ENCODE measurements at places on chromosomes 2 and 18.

- no peak for DNase-seq
These were observed 28.6 kb downstream of the SNTG2 start for GRCh38 chr2:979069-979928.

GRCh38 chr2:108392029-108392428 lies 14.3 kb downstream of the SULT1C4 start:
- no peak for DNase-seq

DNA sequence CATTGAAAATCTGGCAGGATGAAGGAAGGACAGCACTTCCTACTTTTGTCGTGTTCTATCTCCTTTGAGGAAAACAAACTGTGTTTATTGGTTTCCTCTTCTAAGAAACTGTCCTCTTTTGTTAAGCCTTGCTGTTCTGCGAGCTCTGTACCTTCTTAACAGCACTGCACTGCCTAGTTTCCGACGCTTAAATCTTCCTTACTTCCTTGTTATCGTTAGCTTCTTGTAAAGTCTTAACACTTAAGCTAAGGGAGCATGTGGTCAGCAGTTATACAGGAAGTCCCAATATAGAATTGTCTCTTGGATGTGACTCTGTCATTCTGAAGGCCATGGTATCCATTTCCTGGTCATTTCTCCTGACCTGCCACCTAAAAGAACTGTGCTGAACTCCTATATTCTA lies 552.8 kb upstream of the NRP2 start:
- DNase-seq = no peak

DNA sequence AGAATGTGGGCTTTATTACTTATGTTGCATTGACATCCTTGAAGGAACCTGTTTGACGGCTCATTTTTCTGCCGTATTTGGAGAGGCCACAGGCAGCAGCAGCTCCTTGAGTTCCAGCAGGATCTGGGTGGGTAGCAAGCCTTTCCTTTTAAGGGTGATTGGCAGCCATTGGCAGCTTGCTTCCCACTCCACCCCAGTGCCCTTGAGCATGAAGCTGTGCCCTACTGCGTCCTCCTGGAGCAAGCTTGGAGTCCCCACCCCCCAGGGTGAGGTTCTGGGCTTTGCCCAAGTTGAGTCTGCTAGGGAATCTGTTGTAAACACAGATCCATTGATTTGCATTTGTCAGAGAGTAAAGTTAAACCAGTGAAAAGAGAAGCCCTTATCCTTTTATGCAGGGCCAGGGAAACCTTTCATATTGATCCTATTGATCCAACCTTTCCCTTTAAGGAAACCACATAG lies 9.2 kb downstream of the ONECUT2 start:
- DNase-seq = no peak

GRCh38 chr18:68874361-68874760 lies 76.5 kb downstream of the CCDC102B start:
- no peak for DNase-seq

DNA sequence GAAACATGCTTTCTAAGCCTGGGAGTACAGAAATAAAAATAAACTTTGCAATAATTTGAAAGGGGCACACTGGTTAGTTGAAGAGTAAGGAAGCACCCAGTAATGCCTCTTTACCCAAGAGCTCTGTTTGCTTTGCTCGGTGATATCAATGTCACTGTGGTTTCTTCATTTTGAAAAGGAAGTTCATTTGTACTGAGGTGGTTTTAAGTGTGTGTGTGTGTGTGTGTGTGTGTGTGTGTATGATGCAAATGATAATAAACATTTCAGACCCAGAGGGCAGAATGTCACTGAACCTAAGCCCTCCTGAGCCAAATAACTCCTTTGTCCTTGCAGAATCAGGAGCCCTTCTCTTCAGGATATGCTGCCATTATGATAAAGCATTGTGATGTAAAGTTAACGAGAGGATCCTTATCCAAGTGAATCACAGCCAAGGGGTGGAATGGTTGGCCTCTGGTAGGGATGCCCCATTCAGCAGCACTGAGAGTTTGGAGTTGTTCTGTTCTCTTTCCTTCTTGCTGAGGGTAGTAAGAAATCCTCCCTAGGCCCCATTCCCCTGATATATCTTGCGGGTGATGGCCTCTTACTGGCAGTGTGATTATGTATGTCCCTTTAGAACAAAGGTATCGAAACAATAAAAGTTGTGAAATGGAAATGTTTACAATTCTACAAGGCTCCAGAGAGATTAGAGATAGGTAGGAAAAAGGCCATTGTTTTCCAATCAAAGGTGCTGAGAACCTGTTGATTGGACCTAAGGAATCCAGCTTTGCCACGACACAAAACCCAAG lies 7.6 kb downstream of the ITGA6 start:
- DNase-seq = no peak

GRCh38 chr18:74082742-74083556 lies 64.7 kb downstream of the FBXO15 start:
- DNase-seq = no peak

DNA sequence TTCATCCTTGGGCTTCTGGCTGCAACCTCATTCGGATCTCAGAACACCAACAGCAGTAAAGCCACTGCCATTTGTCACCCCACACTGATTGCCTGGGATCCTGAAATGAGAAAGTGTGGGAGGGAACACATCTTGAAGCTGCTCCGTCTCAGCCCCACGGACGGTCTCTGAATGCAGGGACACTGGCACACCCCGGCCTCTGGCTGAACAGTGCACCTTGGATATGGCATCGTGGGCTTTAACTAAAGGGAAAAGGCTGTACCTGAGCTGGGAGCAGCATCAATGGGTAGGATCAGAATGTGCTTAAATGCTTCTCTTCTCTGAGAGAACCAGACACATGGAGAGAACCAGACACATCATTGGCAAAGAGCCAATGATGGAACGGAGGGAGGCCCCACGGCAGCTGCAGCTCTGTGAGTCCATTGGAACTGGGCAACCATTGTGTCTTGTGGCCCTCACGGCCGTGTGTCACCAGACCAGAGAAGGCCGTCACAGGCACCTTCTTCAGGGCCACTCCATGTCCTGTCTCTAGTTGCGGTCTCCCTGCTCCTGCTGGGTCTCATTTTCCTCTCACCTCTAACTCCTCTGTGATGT lies 193.4 kb upstream of the MYT1L start:
- DNase-seq = no peak

DNA sequence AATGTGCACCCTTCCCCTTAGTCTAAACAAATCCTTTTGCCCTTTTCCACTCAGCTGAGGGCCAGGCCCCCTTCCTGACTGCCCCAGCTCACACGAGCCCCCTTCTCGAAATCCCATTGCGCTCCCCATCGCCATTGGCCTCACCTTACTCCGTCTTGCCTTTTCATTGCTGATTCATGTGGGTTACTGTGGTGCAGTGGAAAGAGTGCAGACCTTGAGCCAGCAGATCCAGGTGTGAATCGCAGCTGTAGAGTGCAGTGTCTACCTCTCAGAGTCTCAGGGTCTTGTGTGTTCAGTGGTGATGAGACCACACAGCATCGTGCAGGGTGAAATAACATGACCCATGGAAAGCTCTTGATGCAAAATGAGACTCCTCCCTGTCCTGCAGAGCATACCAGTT lies 132.4 kb upstream of the APCDD1 start:
- DNase-seq = no peak

DNA sequence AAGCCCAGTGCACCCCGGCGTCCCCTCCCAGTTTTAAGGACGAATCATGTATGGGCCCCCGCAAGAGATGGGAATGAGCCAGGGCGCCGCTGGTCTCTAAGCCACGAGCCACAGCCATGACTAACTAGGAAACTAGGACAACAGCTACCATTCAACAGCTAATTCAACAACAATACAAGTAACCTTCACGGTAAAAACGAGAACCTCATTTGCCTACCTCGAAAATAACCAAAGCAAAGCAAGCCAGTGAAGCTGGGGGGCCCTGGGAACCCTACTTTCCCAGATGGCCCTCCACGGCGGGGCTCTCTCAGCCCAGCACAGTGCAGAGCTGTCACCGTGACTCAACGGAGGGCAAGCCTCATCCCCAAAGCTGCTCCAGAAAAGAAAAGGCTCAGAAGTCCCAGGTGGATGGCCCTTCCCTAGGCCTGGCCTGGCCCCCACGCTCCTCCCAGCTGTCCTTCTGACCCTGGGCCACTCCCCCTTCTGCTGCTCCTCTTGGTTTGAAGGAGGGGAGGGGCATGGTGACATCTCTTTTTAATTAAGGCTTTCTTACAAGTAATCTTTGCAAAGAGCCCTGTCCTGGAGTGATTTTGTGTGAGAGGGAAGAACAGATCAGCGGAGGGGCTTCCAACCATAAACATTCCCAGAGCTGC lies 126.3 kb downstream of the HDAC4 start:
- no peak for DNase-seq

- DNase-seq = no peak
These were observed 133.1 kb upstream of the CCDC195 start for GRCh38 chr2:224849264-224849663.

DNA sequence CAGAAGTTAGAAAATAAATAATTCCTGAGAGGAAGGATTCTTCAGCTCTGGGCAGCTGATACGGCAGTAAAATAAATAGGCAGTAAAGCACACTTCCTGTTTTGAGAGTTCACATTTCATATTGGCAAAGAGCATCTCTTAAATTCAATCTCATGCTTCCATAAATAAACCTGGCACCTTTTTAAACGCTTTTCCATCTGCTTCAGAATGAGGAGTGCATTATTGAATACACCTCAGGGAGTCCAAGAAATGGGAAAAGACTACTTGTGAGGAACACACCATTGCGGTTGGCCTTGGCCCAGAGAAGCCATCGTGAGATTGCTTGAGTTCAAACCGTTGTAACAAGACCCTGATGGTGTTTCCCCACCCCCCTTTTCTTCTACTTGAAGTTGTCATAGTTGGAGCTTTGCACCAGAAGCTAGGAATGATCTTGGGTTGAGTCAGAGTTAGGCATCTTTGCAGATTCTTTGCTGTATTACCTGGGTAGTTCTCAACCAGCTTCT lies 123.9 kb downstream of the RDH14 start:
- no peak for DNase-seq

DNA sequence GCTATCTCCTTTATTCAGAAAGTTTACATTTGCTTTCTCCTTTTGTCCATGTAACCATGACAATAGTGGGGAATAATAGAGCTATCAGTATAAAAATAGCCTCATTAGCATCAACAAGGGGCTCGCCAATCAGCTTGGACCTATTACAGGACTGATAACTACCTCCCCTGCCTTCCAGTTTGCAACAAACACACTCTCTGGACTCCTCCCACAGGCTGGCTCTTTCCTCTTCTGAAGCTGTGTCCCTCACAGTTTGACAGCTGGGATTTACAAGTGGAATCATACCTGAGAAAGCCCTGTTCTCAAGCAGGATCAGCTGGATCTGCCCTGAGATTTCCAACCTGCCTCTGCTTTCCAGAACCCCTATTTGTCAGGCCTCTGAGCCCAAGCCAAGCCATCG lies 162.5 kb downstream of the GRB14 start:
- no peak for DNase-seq

DNA sequence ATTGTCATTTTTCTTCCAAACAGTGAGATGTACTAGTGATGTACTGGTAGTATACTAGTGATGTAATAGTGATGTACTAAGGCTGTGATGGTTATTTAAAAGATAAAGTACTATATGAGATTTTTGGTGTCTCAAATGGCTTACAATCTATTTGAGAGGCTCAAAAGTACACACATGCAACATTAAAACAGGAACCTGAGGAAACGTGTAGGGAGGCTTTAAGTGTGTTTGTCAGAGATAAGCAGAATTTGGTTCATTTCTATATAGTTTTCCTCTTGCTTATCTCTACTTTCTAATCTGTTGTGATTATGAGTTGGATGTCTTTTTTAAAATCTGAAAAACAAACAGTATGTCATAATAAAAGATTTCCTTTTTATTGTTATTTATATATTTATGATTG lies 100.9 kb upstream of the SERTAD2 start:
- no peak for DNase-seq

DNA sequence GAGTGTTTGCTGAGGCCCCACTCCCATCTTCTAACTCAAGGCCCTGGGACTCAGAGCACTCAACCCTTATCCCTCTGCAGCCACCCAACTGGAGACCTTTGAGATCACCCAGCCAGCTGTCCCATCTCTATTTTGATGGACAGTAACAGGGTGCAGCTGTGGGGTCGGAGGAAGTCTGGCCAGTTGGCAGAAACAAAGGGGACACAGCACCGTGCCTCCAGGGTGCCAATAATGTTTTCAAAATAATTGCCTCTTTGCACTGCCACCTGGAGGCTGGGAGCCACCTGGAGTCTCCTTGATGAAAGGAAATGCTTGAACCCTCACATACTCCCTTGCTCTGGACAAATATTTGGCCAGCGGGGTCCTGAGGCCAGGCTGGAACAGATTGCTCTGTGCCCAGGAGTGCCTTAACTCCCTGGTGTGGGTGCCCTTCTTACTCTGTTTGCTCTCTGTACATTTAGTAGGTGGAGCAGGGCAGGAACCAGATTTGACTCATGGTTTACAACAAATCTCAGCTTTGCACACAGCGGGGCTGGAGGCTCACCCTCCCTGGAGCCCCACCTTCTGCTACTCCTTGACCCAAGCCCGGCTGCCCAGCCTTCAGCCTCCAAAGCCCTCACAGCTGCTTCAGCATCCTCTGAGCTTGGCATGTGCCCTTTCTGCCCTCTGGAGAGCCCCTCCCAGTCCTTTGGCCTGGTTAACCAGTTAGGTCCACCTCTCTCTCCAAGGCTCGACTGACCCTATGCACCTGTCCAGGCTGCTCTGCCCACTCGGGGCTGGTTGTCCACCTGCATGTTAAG lies 17.2 kb downstream of the MAL start:
- no peak for DNase-seq

DNA sequence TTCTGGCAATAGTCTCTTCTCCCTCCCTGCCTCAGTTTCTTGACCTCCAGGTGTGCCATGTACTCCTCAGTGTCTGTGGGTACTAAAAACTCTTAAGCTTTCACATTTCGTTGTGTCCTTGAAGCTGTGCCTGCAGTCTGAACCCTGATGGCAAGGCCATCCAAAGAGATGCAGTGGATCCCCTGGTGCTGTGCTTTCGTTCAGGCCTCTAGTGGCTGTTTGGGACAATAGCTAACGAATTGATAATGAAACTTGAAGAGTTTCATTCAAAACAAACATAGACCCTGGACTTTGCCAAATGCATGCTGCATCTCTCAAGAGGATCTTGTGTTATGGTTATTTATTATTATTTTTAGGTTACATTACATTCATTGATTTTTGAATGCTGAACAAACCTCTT lies 523.1 kb upstream of the FSIP2 start:
- no peak for DNase-seq

- no peak for DNase-seq
These were observed 235.2 kb downstream of the SH3RF3 start for GRCh38 chr2:109364217-109364616.

DNA sequence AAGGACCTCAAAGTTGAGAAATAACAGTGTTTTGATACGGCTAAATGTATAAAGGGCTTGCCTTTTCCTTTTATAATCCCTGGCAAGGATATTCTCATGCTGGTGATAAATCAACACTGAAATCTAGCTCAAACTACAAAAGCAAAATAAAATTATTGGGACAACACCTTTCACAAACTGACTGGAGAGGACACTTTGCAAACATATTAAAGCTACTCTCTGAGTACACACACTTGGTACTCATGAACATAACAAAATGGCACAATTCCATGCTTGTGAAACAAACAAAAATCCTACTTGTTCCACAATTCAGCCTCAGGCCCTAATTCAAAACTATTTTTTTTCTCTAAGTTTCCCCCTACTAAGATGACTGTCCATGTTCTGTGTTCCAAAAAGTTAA lies 305.8 kb downstream of the ETAA1 start:
- no peak for DNase-seq

GRCh38 chr2:36526226-36526625 lies 71.7 kb downstream of the FEZ2 start:
- no peak for DNase-seq

All from NCI-H1092 (cell line).